GM20000 (cell line): ENCODE measurements at places on chromosomes 5 and 9.

GRCh38 chr9:135329571-135330306 is 149.8 kb upstream of the PPP1R26 start:
- DNase-seq: no peak

GRCh38 chr5:91332267-91333045 is 50.7 kb downstream of the ARRDC3 start:
- DNase-seq: no peak

DNA sequence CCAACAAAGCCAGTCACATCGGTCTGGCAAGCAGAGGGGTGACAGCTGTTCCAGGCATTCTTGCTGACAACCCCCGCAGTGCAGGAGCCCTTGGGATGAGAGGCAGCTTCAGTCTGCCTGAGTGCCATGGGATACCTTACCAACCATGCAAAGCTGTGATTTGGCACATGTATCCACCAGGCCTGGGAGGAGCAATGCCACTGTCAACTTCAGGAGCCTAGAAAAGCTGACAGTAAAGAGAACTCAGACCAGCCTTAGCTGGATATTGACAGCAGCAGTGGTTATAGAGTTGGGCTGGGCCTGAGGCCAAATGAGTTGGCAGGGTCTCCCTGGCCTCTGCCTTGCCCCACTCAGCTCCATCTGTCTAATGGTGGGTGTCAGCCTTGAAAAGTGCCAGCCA is 10.1 kb upstream of the PLPPR1 start:
- no peak for DNase-seq

DNA sequence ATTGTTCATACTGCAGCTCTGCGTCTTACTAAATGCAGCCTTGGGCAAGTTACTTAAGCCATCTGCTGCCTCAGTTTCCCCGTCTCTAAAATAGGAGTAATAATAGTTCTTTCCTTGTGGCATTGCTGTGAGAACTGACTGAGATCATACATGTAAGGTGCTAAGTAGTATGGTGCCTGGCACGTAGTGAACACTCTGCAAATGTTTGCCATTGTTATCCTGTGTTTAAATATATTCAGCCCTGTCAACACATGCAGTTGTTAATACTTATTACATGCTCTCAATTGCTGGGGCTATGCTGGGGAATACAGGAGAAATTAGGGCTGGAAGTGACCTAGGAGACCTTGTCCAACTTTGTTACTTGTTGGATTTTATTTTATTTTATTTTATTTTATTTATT is 105.2 kb upstream of the RAI14 start:
- no peak for DNase-seq
